Putamen (tissue), 1 donor: ENCODE measurements at places on chromosomes 3 and 15.

GRCh38 chr3:149273096-149273751 is 51.6 kb upstream of the CP start:
- DNase-seq, result peak; percentile 78

DNA sequence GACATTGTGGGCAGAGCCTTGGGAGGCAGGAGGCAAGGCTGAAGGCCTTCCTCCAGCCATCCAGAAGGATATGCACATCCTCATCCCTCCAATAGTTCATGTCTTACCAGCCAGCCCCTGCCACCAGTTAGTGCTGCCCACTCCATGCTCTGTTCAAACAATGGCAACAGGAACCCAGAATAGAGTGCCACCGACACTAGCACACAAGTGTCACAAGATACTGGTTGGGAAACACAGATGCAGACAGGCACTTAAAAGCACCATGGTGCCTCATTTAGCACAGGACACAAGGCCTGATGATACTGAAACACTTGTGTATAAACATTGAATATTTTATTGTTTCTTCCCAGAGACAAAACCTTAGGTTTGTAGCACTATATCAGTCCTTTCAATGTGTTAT is 56.5 kb upstream of the MYO5C start:
- no peak for DNase-seq

- no peak for DNase-seq
These were observed 366.8 kb upstream of the GBE1 start for GRCh38 chr3:82128271-82128670.

- DNase-seq, result peak; percentile 9
These were observed 10.7 kb upstream of the CNTN6 start for GRCh38 chr3:1082108-1082507.

DNA sequence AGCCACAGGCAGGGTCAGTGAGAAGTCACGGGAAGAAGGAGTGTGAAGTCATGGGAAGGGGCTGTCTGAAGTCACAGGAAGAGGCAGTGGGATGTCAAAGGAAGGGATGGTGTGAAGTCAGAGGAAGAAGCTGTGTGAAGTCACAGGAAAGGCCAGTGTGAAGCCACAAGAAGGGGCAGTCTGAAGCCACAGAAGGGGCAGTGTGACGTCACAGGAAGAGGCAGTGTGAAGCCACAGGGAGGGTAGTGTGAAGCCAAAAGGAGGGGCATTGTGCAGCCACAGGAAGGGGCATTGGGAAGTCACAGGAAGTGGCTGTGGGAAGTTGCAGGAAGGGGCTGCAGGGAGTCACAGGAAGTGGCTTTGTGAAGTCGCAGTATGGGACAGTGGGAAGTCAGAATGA is 35.1 kb downstream of the GASK1A start:
- no peak for DNase-seq

- no peak for DNase-seq
These were observed 41.6 kb downstream of the ZBTB11 start for GRCh38 chr3:101635345-101635744.

- DNase-seq, result no peak
These were observed 57.3 kb upstream of the UBE2Q2 start for GRCh38 chr15:75785771-75786574.
